Activated CD8-positive, alpha-beta memory T cell treated with anti-CD3 and anti-CD28 coated beads for 48 hours (primary cell): ENCODE measurements at places on chromosomes 11 and 22.

GRCh38 chr22:16988257-16988656, 19.8 kb downstream of the GAB4 start:
- DNase-seq, result no peak

DNA sequence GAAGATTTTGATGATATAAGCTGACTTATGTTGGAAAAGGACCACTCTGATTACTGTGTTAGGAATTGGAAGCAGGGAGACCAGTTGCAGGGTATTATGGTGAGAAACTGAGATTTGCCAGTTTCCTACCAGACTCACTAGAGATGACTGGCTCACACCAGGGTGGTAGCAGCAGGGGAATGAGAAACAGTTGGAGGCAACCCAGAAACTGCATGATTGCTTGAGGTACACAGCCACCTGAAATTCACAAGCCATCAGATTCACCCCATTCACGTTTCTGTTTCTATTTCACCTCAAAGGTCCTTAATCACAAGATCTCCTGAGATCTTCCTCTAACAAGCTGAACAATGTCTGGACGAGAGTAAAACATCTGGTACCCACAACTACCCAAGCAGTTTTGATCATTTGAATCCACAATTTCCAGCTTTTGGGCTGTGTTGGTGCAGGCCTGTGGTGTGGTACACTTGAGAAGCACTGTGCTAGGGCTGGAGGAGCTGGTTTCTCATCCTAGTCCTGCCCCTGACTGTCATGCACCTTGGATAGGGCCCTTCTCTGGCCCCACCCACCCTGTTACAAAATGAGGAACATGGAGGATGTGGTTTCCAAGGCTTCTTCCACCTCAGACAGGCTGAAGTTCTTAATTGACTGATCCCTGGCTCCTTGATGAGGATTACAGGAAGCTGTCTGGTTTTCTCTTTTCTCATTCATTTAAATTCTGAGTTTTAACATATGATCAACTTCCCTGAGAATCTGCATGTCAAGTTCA, 233.4 kb downstream of the INSC start:
- no peak for DNase-seq

DNA sequence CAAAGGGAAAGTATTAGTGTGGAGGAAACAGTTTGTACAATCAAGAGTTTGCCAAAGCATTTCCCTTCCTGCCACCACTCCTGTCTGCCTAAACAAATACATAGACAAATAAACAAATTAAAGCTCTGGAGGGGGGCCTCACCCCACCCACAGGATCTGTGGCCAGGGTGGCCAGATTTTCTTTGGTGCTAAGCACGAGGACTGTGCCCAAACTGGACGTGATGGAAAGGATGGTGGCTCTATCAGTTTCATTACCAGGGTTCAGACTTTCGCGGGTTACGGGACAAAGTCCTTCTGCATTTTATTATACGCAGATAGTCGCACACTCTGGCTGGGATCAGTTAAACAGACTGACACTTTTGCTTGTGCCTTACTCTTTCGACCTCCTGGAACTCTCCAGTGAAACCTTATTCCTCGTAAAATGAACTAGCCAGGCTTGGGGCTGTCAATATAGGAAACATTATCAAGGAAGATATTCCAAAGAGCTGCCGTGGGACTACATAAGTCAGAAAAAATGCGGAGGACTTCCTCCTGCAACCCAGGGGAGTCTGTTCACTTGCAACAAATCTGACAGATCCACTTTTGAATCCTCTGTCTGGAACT, 11.2 kb downstream of the BARX2 start:
- DNase-seq, result no peak

DNA sequence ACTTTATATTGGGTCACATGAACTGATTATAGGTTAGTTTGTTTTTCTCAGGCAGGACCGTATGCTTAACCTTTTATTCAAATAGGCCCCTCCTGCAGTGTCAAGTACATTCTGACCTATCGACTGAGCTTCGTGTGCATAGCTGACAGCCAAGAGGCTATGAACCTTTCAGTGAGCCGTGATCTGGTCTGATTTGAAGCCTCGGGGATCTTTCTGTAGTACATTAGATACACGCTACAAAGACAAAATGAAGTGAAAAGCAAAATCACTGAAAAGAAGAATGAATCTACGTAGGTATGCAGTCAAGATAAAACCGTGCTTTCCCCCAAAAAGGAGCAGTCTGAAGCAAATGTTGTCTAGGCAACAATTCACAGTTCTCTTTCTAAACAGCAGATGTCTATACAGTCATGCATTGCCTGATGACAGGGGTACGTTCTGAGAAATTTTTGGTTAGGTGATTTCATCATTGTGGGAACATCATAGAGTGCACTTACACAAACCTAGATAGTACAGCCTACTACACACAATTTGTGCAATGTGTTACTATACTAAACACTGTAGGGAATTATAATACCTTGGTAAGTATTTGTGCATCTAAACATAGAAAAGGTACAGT, 18.1 kb downstream of the JHY start:
- DNase-seq, result no peak

- no peak for DNase-seq
These were observed 140.2 kb downstream of the SPATA19 start for GRCh38 chr11:133705074-133705648.

DNA sequence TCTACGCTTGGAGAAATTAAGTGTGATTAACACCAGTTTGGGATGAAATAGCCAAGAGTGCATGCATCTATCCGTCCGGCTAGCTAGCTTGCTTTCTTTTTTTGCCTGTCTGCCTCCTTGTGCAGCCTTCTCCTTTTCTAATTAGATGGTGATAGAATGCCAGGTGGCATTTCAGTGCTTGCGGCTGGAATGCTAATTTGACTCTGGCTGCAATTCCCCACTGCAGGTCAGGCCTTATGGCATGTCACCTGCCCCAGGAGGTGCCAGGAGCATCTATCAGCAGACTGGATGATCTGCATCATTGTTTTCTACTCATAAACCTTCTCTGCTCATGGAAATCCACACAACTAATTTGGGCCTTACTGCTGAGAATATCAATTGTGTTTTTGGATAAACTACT, 51.1 kb upstream of the CABP7 start:
- DNase-seq, result no peak

- no peak for DNase-seq
These were observed 879.7 kb downstream of the JRKL start for GRCh38 chr11:97269527-97269926.

DNA sequence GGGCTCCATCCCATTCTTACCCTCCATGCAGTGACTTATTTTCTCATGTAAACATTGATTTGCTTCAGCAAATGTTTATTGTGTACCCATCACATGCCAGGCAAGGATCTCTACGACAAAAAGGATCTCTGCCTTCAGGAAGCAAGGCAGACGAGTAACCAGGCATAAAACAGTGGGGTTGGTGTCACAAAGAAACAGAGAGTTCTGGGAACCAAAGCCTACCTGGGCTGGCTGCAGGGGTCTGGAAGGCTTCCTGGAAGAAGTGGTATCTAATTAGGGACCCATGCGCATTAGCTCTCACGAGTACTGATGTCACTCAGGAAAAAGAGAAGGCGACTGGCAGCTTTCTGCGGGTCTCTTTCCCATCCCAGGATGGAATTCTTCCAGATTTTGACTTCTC, 44.5 kb downstream of the KIAA1671 start:
- no peak for DNase-seq

DNA sequence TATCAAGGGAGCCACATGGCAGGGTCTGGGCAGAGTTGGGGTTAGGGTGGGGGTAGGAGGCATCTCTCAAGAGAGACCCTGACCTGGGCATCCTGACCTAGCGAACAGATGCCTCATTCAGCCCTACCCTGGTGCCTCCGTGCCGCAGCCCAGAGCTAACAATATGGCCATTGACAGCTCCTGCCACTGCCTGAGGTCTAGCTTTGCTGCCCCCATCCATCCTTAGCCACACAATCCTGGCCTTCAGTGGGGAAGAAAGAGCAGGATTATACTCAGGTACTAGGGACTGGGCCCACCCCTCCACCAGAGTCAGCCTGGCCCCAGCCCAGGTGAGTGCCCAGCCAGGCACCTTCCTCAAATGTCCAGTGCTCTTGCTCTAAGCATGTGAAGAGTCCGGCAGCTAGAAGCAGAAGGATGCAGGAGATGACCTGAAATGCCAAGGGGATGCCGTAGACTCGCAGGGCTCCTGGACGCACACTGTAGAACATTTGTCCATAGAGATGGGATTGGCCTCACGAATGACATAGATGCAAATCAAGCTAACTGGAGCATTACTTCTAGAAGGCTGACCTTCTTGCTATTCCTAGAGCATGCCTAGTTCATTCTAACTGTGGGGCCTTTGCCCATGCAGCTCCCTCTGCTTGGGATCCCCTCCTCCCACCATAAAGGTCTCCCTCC, 13.3 kb upstream of the SERPINH1 start:
- no peak for DNase-seq

DNA sequence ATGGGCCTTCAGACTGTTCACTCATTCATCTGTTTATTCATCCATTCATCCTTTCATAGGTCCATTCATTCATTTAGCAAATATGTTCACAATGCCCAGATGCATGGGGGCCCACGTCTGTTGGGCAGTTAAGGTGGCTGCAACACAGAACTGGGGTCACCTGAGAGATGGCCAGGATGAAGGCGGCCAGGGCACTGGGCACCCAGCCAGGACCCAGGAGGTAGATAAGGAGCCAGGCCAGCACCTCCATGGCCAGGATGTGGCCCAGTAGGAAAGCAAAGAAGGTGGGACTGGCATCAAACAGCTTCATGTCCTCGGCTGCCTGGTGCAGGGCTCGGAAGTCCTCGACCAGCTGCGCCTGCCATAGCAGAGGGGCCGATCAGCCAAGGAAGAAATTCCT, 12.2 kb downstream of the FADS3 start:
- no peak for DNase-seq

DNA sequence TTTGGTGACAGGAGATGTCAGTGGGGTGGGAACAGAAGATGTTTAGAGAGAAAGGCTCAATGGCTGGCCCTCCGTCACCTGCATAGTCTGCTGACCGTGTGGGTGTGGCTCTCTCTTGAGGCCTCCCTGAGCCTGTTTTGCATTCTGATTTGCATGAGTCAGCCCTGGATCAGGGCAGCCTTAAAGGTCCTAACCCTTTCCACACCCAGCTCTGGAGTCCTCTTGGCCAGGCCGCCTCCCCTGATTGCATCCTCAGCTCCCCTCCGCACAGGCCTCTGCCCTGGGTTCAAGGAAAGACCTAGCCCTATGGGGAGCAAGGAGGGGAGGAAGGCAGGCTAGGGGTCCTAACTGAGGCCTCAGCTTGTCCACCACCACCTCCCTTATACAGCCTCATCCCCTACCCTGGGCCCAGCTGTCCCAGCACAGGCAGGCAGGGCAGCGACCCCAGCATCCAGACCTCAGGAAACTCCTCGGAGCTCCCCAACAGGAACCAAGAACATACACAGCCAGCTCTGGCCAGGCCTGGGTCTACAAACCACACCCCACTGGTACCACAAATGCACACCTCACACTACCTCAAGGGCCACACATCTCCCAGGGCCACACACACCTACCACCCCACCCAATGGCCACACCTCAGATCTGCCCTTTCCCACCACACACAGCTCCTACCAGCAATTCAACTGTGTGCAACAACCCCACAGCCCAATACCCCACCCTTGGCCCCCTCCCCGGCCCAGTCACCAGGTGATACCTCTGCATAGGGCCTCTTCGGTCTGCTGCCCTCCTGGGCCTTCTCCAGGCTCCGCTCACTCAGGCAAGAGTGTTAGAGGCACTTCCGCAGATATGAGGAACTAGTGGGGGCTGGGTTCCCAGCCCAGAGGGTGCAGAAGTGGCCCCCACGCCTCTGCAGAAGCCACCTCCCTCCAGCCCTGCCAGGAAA, 13.7 kb downstream of the ARAP1 start:
- no peak for DNase-seq

DNA sequence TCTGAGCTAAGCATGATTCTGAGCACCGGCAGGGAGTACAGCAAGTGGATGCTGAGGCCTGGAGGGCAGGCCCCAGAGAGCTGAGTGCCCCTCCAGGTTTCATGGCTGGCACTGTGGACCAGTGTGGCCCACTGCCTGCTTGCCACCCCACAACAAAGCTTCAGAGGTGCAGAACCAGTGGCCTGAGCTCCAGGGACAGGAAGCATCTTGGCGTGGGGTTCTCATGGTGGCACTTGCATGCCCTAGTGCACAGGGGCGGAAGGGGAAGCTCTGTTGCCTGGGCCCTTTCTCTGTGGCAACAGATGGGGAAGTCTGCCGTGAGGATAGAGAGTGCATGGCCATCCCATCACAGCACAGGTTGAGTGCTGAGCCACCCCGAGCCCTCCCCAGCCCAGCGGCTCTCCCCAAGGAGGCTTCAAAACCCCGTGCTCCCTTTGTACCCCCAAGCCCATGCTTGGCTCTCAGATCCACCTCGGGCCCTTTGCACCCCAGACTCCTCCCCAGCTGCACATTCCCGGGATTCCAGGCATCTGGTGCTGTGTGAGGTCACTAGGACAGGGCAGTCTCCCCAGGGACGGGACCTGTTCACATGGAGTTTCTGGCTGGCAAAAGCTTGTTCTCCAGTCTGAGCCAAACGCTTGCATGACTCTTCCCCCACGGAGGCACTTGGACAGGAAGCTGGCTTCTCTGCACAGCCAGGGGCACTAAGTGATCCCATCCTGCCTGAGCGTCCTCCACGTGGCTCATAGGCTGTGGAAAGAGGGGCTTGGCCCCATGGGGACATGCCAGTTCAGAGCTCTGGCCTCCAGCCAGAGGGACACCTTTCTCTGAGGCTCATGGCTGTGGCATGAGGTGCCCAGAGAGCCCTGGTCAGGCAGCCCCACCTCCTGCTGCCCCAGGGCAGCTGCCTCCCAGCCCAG, 4.2 kb downstream of the SLC25A1 start:
- DNase-seq, result no peak

DNA sequence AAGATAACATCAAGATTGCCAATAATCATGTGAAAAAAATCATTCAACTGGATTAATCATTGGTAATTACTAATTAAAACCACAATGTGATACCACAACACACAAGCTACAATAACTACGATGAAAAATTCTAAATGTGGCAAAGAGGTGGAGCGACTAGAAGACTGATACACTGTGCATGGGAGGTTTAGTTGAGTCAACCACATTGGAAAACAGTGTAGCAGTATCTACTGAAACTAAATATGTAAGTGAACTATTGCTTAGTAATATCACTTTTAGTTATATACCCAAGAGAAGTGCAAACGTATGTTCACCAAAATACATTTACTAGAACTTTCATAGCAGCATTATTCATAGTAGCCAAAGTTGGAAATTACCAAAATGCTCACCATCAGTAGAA, 359.9 kb downstream of the ETS1 start:
- no peak for DNase-seq

- no peak for DNase-seq
These were observed 72.0 kb downstream of the PRR5L start for GRCh38 chr11:36367806-36368680.
